Astrocyte of the hippocampus (primary cell): ENCODE measurements at places on chromosomes 6 and 20.

GRCh38 chr6:156189195-156189594 lies 588.0 kb upstream of the ARID1B start:
- DNase-seq = no peak

DNA sequence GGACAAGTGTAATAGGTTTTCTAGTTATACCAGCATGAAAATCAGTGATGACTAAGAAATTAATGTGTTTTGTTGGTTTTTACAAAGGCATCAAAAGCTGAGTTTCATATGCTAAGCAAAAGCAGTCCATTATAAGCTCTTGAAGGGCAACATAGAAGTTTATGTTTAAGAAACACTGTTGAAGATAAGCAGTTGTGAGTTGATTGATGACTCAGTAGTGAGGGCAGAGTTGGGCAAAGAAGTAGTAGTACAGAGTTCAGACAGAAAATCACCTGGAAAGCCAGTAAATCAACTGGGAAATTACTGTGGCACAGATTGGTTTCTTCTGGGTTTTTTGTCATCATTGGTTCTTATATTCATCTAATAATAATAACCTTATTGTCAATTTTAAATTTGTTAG lies 78.0 kb upstream of the SMIM8 start:
- DNase-seq = peak; percentile 24

DNA sequence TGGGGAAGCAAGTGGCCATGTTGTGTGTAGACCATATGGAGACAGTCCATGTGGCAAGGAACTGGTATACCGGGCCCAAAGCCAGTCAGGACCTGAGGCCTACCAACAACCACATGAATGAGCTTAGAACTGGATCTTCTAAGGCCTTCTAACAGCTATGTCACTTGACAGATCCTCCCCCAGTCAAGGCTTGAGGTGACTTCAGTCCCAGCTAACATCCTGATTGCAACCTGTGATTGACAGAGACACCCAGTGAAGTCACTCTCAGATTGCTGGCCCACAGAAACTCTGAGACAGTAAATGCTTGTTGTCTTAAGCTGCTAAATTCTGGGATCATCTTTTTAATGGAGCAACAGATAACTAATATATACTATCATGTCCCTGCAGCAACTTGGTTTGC lies 32.9 kb downstream of the AHI1 start:
- DNase-seq = no peak

DNA sequence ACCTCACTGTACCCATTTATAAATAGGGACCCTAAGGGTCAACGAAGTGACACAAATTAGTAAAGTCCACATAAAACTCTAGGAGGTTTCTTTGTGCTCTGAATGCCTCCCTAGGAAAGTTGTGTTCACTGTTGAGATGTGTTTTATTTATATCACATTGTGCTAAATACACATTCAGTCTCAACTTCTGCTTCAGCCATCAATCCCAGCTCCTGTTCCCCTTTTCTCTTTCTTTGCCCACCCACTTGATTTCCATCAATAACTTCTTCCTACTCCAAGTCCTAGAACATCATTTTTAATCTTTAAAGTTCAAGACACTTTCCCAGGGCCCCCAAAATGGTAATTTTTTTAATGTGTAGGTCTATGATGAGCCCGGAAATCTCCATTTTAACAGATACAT lies 208.3 kb upstream of the RAB32 start:
- DNase-seq = no peak

DNA sequence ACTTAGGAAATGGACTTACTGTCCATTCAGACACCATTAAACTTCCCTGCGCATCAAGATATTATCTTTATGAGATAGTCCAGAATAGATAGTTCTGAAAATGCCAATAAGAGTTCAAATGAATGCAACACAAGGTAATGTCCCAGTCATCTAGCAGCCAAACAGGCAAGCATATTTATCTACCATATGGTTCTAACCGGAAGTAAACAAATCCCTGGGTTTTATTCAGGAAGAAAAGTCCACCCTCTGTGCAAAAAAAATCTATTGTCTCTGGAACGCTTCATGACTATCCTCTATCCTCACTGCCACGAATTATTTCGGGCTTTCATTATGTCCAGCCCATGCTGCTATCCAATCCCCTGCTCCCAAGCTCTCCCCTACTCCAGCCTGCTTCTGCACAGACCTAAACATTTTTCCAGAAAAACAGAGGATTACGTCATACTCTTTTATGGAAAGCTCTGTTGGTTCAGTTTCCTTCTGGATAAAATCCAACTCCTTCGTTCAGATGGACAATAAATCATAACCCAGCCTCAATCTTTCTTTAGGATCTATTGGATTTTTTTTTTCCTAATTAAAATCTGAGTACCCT lies 11.4 kb downstream of the PPIL6 start:
- DNase-seq = no peak

GRCh38 chr6:107618672-107619071 lies 128.8 kb downstream of the SOBP start:
- no peak for DNase-seq
